ENCODE measurements at places on chromosomes 12 and 14.

DNA sequence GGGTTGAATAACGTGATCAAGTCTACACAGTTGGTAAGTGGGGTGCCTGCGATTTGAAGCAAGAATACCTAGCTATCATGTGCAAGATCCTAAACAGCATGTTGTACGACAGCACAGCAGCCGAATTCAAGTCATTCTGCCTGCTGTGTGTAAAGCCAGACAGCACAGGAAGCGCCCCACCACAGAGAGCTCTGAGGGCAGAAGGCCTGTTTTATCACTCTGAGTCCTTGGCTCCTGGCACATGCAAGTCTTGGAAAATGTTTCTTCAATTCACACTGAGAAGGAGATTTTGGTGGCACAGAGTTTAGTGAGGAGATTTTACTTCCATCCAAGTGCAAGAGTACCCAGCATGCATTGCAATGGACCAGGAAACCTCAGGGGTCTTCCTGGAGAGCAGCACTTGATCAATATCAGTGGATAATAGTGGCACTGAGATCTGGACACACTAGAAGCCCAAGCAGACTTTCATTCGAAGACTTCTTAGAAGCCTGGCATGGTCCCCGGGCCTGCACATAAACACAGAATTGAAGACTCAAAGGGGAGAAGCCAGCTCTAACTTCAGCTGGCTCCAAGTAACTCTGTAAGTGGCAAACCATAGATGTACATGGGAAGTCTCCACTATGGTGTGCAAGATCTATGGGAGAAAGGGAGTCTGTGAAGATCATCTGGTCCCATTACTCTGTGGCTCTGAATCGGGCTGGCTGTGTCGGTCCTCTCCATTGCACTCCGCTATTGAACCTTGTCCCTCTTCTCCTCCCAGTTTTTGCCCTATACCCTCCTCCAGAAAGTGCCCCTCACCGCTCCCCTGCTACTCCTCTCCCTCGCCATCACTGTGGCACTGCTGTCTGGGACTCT is 1.5 kb upstream of the KRT1 start:
- peak; percentile 22 for DNase-seq

DNA sequence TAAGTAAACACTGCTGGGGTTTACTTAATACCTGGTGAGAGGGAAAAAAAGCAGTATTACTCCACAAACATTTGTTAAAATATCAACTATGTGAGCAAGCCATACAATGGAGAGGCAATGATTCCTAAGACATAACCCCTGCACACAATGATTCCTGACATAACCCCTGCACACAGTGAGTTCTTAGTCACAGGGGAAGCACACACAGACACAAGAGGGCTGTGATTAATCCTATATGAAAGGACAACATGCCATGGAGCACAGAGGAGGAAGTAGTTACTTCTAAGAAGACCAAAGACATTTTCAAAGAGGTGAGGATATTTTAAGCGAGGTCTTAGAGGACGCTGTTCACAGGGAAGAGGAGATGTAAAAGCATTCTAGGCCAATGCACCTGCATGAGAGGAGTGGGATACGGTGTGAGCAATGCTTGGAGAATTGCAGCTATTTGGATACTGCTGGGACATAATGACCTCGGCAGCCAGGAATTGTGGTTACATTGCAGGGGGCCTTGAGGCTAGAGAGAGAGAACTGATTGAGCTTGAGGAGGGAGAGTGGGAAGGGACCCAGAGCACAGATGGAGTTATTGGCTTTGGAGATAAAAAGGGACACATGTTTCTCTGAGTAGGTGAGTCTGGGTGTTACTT is 211.9 kb downstream of the APAF1 start:
- no peak for DNase-seq

DNA sequence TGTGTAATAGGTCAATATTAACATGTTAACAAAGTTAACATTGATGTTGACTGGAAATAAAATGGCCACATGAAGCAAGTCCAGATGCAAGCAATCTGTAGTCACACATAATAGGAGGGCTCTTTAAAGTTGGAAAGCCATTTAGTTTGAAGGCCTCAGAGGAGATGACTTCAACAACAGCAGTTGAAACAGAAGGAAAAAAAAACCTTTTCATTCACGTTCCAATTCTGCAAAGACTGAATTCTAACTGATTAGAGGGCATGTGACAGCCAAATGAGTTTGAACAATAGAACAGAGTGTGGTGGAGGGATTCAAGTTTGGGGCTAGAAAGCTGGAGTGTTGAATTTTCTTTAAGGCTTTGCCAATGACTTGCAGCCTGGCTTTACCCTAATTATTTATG is 41.5 kb upstream of the DAAM1 start:
- DNase-seq = no peak

DNA sequence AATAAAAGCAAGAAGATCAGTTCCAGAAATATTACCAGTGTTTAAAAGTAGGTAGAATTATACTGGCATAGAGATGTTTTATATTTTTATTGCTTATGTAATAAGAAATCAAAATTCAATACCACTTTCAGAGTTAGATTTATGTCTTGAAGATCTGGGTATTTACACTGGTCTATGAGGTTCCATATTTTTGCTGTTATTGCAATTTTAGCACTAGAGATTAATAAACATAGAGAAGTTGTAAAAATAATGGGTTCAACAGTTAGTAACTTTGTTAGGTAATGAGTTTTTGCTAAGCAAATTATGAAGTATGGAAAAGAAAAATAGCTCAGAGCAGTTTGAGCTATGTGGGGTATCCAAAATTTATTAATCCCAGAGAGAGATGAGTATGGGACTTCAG is 188.1 kb downstream of the SYT10 start:
- DNase-seq = no peak

DNA sequence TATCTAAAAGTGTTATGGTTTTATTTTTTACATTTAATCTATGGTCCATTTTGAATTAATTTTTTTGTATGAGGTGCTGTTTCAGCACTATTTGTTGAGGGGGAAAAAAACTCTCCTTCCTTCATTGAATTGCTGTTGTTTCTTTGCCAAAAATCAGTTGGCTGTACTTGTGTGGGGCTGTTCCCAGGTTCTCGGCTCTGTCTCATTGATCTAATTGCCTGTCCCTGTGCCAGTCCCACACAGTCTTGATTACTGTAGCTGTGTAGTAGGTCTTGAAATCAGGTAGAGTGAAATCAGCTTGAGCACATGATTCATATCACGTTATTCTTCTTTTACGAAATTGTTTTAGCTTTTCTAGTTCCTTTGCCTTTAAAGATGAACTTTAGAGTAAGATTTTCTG is 109.7 kb downstream of the ADGRD1 start:
- DNase-seq = no peak

DNA sequence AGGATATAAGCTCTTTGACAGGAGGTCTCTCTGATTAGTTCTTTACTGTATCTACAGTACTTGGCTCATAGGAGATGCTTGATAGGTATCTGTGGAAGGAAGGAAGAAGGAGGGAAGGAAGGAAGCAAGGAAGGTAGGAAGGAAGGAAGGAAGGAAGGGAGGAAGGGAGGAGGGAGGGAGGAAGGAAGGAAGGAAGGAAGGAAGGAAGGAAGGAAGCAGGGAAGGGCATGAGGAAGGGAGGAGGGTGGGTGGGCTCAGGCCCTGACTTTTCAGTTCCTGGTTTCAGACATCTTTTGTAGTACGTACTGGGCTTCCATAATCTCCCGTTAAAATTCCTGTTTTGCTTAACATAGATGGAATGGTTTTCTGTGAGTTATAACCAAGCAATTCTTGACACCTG is 175.0 kb upstream of the NUDT4 start:
- DNase-seq = no peak

DNA sequence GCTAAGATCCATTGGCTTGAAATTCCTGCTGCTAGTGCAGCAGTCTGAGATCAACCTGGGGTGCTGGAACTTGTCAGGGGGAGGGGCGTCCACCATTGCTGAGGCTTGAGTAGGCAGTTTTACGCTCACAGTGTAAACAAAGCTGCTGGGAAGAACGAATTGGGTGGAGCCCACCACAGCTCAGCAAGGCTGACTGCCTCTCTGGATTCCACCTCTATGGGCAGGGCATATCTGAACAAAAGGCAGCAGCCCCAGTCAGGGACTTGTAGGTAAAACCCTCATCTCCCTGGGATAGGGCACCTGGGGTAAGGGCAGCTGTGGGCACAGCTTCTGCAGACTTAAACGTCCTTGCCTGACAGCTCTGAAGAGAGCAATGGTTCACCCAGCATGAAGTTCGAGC is 191.7 kb downstream of the ALG10B start:
- no peak for DNase-seq

DNA sequence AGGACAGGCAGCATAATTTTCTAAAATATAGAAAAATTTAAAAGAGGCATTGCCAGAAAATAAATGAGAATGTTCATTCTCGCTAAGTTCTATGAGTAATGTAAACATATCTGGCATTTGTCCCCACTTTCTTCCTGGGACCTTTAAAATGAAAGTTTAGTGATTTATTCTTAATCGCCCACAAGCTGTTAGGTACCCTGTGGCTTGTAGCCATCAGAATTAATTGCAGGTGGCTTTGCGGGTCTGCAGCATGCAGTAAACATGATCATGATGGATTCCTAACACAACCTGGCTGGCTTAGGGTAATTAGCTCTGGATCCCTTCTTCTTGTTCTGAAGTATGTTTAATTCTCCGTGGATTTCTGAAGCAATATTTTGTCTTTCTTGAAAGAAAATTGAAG is 103.5 kb upstream of the FRMD6 start:
- no peak for DNase-seq

- peak; percentile 38 for DNase-seq
Observed at GRCh38 chr12:110102255-110102654, 21.9 kb upstream of the IFT81 start.
